Stimulated activated CD8-positive, alpha-beta memory T cell treated with anti-CD3 and anti-CD28 coated beads, Interleukin-4, amount 100 ng/mL, for 4 hours (primary cell): ENCODE measurements at places on chromosomes 4 and X.

GRCh38 chrX:71160475-71160874 is 15.8 kb downstream of the NLGN3 start:
- no peak for DNase-seq

DNA sequence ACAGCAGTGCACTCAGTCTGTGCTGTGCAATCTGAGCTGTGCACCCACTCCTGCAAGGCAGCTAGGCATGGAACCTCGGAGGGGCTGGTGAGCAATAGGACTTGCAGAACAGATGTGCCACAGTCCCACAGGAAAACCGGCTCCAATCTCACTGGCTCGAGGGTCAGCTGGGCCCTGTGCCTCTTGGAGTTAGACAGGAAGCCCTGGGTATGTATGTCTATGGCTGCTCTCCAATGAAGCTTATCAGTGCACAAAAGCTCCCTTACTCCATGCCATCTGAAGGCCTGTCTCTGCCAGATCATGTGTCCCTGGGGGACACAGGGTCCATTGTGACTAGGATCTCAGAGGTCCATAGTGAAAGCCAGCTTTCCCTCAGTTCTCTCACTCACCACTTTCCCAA is 335.8 kb downstream of the SH3BGRL start:
- no peak for DNase-seq

DNA sequence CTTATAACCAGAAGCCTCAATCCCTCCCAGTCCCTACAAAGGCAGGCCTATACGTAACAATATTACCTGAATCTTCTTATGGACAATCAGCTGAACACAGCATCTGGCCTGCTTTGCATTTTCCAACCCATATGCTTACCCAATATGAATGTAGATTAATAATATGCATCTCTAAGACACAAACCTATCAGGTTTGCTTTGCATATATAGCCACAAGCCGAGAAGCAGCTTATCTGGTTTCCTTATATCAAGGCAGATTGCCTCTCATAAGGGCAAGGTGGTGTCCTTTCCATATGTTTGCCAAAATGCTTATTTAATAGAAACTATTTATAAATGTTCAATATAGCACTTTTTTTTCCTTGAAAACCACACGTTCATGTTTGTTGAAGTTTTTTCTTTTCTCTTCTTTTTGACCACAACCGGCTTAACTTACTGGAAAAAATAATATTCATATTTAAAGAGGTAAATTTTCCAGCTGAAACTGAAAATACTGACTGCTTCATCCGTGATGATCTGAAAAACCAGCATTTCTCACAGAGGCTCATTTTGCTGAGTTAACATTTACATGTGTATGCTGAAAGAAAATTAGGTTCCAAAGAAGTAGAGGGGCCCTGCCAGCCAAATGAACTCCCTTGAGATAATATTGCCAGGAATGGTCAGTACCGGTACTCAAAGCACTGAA is 3.8 kb downstream of the IL21 start:
- no peak for DNase-seq

DNA sequence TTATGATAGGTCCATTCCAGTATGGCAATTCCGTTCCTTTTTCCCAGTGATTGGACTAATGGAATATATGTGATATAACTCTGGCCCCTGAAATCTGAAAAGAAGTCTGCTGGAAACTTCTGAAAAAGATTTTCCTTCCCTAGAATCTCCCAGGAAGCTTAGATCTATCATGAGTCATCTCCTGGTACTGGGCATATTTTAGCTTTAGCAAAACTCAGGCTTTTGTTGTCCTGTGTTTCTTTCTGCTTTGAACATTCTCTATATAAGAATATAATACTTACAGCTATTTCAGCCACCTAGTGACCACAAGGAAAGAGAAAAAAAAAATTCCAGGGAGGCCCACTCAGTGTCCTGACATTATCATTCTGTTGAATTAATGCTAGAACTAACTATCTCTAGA is 597.2 kb upstream of the GRIA3 start:
- DNase-seq = no peak

- DNase-seq = no peak
Measured at GRCh38 chrX:48927736-48928382, 9.0 kb upstream of the PIM2 start.

DNA sequence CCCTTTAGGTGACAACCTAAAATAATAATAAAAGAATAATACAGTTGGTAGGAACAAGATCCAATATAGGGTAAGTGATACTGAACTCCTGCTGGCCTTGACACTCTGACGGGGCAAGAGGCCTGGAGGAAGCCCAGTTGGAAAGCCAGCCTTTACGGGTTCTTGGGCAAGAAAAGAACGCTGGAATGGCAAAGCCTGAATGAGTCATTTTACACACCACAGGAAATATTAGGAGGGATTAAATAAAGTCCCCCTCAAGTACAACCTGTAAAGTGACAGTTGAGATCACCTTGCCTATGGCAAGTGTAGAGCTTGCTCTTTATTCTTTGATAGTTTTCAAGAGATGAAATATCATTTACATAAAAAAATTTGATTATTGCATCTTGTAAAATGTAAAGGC is 244.5 kb upstream of the TLL1 start:
- DNase-seq = no peak

GRCh38 chrX:10387011-10387410 is 230.2 kb downstream of the CLCN4 start:
- DNase-seq = no peak

DNA sequence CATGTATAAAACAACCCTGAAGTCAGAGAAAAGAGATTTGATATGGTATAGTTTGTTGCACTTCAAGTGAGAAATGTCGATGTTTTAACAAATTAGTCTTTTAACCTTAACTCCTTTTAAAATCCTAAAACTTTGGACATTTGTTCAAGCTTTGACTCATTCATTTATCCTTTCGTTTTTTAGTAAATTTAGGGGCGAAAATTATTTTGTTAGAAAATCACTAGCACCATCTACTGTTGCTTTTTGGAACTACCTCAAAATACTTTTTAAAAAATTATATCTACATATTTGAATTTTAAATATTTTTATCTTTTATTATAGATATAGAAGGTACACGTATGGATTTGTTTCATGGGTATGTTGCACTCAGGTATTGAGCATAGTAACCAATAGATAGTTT is 165.1 kb upstream of the POF1B start:
- DNase-seq = no peak

GRCh38 chr4:30719454-30720020 is 632 bp upstream of the PCDH7 start:
- no peak for DNase-seq

- DNase-seq = no peak
Measured at GRCh38 chr4:5054532-5054931, 3.3 kb downstream of the STK32B start.

GRCh38 chr4:139142087-139142486 is 34.9 kb downstream of the ELF2 start:
- no peak for DNase-seq

- DNase-seq = no peak
Measured at GRCh38 chr4:112767386-112767785, 130.4 kb downstream of the LARP7 start.

GRCh38 chr4:180394312-180394711 is 1848.9 kb upstream of the TENM3 start:
- no peak for DNase-seq

GRCh38 chr4:61532336-61533000 is 332.3 kb downstream of the ADGRL3 start:
- DNase-seq = no peak

DNA sequence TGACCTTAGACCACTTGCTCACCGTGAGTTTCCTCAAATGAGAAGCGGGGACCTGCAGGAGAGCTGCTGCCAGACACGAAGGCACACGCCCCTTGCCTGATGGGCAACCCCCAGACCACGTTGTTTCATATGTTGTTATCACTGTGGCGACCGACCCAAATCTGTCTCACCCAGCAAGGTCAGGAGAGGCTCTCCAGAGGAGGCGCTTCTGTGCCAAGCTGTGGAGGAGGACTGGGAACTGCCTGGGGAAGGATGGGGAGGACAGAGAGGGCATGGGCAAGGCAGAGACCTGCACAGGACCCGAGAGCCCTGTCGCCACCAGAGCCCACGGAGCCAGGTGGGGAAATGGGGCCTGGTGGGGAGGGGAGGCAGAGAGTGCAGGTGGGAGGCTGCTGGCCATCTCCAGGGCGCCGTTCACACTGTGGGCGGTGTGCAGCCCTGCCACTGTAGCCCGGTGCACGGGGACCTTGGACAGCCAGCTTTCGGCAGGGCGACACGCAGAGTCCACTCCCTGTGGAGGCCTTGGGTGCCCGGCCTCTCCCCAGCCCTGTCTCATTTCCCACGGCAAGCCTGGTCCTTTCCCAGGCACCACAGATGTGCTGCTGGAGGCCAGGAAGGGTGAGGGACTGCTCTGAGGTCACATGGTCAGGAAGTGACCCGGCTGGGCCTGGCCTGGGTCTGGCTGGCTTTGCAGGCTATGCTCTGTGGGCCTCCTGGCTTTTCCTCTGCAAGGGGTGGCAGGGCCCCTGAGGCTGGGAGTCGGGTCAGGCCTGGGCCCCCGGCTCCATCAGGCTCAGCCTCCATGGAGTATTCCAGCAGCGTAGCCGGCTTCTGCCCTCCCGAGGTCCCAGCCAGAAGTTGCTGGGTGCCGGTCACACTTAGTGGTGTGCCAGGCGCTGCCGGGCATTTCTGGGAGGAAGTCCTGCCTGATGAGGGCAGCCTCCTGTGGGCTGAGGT is 3.2 kb downstream of the HTRA3 start:
- no peak for DNase-seq

DNA sequence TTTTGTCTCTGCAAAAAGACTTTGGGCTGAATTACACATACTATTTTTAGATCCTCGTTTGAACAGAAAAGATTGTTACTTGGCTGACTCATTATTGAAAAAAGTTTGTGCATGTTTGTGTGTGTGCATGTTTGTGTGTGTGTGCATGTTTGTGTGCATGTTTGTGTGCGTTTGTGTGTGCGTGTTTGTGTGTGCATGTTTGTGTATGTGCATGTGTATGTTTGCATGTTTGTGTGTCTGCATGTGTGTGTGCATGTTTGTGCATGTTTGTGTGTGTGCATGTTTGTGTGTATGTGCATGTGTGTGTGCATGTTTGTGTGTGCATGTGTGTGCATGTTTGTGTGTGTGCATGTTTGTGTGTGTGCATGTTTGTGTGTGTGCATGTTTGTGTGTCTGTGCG is 201.1 kb upstream of the FAT1 start:
- no peak for DNase-seq

DNA sequence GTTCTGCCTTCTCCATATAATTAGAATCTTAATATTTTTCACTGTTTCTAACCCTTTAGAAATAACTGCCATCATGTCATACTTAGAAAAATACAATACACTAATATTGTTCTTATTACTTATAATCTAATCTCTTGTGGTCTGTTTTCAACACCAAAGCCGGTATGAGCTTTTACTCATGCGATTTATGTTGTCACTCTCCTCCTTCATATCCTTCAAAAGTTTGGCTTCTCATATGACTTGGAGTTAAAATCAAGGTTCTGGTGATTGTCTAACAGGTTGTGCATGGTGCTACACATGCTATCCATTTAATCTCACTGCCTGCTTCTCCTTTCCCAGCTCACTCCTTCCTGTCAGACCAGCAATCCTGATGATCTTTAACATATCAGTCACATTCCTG is 1392.9 kb downstream of the ARAP2 start:
- no peak for DNase-seq

DNA sequence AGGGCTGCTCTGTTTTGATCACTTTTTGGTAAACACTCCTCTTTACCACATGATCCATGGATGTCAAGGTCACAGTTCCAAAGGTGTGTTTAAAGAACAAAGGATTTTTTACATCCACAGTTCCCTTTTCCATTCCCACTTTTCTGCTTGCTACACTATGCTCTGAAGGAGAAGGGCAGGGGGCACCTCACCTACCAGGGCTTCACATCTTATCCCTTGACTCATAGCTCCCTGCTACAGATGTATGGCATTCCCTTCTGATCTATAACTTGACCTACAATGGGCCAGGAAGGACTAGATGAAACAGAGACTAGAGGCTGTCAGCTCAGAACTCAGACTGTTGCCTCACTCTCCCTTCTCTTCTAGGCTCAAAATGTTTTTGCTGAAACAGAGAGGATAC is 233.1 kb upstream of the RPS6KA3 start:
- no peak for DNase-seq

GRCh38 chrX:15815779-15816437 is 25.6 kb downstream of the ZRSR2 start:
- no peak for DNase-seq

DNA sequence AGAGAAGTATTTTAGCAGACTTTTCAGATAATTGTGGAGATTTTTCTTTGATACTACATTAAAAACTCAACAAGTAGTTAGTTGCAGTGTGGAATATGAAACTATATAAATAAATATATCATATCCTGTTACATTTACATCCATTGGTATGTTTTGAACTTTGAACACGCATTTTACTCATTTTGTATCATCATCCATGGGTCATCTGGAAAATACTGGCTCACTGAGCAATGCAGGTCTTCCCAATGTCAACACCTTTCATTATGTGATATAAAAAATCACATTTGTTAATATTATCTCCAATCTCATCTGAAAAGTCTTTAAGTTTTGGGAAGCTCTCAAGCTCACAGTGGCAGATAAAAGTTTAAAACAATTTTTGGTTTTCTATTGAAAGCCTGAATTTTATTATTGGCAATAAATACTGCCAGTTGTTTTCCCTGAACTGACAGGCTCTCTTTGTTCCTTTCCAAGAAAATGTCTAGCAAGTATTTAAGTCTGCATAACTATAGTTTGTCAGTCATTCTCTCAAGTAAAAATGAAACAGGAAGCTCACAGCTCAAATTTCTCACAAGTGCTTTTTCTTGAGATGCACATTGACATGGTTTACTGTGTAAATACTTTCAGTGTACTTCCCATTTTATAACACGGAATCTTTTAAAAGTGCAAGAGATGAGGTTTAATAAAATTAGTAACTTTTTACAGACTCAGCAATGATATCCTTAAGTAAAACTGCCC is 183.5 kb upstream of the GPC4 start:
- DNase-seq = no peak

DNA sequence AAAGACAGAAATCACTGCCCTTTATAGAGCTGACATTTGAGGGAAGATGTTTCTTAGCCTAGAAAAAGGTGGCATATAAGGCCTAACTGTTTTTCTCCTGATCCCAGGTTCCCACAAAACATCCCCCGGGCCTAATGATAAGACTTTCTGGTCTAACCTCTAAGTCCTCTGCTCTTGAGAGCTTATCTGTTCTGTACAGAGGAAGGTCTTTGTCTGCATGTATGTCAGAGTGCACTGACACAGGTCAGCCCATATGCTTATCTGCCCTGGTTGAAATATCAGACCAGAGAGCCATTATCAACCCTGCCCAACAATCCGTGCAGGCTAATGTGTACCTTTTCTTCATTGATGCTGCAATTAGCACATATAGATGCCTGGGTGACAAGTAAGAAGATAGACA is 76.2 kb downstream of the ARHGEF9 start:
- DNase-seq = no peak

DNA sequence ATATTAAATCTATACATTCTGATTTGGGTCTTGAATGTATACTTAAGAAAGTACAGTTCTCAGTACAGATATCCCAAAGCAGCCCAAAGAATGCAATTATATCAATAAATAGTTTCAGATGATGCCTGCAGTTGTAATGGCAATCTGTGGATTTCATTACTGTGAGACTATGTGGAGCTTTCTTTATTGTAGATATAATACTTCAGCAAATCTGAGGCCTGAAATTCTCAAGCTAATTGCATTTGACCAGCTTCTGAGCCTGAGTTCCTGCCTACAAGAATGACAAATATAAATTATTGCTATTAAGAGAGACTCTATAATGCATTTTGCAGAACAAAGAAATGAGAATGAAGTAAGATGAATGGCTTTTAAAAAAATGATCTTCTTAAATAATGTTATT is 320.3 kb downstream of the DKK2 start:
- DNase-seq = no peak

GRCh38 chrX:17519358-17519757 is 144.4 kb downstream of the NHS start:
- no peak for DNase-seq
